ENCODE measurements at places on chromosomes 11 and 22.

GRCh38 chr22:17913801-17914347 is 110.5 kb downstream of the MICAL3 start:
- DNase-seq: no peak

DNA sequence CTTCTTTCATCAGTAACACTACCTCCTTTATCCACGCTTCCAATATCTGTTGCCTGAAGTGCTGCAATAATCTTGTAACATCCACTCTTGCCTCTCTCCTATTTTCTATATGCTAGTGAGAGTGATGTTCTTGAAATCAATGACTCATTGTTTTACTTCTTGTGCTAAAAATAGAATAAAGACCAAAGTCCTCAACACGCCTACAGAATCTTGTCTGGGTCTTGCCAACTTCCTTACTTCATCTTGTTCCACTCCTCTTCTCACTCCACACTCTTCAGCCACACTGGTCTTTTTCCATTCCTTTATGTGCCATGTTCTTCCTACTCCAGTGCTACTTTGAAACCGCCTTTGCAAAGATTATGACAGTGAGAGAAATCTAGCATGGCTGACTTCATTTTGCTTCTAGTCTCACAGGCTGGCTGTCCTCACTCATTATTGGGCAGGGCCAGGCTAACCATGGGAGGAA is 136.4 kb downstream of the CCDC81 start:
- no peak for DNase-seq

DNA sequence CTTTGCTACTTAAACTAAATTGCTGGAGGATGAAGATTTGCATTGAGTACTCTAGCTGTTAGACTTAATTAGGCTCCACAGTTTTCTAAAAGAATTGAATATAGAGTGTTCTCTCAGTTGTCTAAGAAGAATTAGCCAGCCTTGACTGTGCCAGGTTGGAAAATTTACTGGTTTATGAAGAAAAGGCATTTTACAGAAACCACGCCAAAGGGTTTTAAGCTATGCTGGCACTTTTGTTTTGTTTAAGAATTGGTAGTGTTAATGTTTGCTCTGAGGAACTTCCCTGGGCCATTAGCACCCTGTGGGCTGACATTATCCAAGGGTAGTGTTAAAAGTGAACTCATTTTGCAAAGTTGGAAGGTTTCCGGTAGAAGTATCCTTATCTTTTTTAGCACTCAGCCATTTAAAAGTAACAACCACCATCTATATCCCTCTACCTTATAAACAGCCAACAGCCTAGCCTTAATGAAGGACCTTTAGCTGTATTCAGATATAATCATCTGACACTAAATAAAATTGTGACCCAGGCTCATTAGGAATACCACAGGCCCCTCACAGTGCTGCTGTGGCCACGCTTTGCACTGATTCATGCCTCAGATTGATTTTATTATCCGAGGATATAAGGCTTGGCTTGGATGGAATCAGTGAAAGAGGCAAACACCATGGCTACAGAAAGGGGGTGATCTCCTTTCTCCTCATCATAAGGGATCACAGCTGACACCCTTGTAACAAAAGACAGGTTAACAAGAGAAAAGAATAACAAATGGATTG is 158.9 kb downstream of the NCAM1 start:
- no peak for DNase-seq

GRCh38 chr11:8369592-8370205 is 106.0 kb upstream of the LMO1 start:
- no peak for DNase-seq

DNA sequence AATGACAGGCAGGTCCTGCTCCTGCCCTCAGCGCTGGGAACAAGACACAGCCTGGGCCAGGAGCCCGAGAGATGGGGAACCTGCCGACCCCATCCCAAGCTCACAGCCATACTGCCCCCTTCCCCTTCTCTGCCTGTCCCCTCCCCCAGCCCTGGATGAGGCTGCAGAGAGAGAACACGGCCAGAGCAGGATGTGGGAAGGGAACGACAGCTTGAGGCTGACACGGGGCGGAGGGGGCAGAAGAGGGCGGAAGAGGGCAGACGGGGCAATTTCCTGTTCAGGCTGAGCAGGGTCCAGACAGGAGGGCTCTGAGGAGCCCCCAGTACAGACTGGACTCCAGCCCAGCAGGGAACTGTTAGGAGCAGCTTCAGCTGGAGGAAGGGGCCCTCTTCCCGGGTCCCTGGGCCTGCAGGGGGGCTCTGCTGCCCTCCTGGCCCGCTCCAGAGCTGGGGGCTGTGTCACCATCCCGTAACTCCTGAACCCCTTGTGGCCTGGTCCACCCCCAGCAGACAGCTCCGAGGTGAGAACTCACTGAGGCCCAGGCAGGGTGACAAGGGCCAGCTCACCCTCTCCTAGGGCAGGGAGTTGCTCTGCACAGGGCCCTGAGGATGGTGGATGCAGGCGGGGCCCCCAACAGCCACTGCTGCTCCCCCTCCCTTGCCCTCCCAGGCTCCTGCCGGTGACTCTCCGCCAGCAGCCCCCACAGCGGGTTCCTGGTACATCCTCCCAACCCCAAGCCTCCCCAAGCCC is 5.7 kb downstream of the CTSD start:
- DNase-seq: no peak

DNA sequence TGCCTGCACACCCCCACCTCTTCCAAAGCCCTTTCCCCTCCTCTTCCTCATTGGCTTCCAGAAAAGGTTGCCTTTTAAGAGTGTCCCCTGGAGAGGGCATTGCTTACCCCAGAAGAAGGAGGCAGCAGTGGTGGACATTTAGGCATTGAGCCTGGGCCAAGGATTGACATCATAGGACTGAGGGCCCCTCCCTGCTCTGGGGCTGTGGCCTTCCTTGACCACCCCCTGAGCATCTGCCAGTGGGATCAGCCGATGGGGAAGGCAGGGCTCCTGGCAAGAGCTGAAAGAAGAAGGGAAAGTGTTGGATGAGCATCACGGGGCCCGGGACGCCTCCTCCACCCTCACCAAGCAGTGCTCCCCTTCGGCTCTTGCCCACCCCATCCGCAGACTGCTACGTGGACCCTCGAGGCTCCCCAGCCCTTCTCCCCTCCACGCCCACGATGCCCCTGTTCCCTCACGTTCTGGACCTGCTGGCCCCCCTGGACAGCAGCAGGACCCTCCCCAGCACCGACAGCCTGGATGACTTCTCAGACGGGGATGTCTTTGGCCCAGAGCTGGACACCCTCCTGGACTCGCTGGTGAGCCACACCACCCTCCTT is 37.4 kb downstream of the ZC3H7B start:
- DNase-seq: no peak

DNA sequence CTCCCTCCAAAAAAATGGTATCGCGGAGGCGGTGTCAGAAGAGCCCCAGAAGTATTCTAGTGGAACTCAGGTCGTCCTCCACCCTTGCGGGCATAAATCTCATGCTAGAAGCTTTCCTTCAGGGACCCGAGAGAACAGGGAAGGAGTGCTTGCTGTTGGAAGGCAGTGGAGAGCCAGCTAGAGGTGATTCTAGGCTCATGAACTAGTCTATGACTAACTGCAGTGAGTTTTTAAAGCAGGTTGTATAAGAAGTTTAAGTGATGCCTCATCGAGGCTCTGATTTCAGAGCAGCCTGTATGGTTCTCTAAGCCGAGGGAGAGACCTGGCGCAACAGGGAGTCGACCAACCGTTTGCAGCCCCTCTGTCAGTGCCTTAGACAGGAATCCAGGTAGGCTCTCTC is 85.7 kb downstream of the TBC1D22A start:
- DNase-seq: no peak

GRCh38 chr22:19831016-19831415 is 23.7 kb downstream of the GNB1L start:
- no peak for DNase-seq

DNA sequence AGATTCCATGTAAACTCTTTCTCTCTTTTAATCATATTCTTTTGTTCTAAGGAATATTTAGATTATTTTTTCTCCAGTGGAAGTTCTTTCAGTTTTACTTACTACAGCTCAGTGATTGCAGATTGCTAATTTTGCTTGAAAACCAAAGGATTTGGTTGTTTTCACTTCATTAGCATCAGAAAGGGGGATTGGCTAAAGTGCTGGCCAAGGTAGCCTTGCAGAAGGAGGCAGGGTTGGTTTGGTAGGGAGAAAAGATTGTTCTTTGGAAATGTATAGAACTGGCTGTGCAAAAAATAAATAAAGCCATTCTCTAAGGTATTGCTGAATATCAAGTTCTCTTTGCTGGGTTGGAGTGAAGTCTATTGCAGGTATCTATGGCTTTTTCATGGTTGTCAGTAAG is 92.6 kb downstream of the FAT3 start:
- DNase-seq: no peak

- DNase-seq: no peak
These were observed 245.3 kb downstream of the CTTN start for GRCh38 chr11:70643642-70644041.

- DNase-seq: no peak
These were observed 131.9 kb upstream of the MTMR2 start for GRCh38 chr11:96055706-96056387.

DNA sequence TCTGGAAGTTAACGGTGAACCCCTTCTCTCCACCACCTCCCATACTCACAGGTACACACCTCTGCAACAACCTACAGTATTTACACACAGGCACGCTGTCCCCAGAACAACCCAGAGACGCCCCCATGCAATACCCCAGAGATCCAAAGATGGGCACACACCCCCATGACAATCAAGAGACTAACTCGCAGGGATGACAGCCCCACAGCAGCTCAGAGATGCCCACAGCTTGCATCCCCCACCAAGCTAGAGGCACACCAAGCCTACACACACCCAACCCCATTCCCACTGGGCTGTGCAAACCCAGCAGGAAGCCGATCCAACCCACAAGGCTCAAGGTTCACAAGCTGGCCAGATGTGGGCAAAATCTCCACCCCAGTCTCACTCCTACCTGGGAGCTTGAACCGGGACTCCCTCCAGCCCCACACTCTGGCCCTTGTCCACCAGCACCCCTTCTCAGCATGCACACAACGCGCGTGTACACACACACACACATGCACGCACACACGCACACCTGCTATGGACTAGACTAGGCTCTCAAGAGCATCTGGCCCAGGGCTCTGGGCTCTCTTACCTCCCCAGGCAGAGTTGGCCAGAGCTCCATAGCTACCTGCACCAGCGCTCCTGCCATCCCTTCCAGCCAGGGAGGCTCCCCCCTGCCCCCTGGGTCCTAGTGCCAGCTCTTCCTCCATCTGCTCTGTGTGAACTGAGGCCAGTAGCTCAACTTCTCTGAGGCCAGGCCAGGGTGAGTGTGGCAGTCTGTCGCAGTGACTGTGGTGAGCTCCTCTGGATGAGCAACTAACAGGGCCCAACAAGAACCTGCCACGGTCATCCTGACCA is 11.5 kb downstream of the STARD10 start:
- DNase-seq: no peak

DNA sequence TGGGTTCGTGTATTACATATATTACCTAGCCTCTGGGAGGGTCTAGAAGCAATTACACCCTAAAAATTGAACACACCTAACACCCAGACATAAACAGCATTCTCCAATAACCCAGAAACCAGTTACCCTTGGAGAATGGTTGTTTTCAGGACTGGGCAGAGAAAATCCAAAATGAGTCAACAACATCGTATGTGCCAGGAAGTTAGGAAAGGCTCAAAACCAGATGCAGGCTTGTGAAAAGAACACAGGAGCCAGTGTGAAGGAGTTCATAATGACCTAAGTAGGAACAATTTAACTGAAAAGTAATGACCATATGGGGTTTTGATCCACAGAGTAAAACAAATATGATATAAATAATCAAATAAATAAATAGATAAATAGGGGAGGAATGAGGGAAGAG is 5.1 kb upstream of the CLPB start:
- peak; percentile 35 for DNase-seq

DNA sequence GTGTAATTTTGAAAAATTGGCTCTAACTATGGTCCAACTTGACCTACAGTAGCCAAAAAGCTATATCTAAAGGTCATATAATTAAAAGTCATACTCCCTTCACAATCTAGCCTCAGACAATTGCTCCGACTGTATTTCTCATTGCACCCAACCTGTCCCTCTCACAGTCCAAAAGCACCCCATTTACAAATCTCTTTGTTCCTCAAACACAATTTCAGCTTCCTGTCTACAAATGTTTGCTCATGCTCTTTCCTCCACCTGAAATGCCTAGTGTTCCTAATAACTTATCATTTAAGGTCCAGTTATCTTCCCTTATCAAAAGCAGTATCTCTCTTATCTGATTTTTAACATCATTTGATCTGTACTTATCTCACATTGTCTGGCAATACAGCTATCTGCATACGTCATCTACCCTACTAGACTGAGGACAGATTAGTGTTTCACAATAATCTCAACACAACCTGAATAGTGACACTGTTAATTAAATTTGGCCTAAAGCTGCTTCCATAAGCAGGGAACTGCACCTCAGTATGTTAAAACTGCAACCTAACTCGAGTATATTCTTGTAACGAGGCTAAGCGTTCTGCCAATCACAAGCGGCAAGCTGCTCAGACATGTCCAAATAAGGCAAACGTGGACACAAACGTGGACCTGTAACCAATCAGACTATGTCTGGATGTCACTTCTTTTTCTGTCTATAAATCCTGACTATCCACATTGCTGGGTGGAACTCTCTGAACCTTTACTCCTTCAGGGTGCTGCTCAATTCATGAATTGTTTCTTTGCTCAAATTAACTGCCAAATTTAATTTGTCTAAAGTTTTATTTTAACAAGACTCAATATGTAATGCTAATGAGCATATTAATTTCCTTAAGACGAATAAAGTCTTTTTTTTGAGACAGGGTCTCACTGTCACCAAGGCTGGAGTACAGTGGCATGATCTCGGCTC is 15.9 kb downstream of the PICALM start:
- no peak for DNase-seq

DNA sequence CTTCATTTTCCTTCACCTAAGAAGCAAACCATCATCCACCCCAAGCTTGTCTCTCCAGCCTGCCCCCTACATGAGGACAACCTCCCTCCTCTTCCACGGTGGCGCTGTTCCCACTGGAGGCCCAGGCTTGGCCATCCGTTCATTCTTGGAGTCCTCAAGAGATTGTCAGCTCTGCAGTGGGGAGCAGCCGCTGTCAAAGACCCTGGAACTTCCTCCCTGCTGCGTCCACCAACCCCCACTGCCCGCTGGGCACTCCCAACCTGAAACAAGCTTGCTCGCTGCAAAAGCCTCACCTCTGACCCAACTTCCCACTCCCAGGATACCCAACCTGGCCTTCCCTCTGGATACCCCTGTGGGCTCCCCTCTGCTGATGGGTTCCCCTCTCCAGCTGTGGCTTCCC is 10.4 kb upstream of the CD81 start:
- DNase-seq: no peak

DNA sequence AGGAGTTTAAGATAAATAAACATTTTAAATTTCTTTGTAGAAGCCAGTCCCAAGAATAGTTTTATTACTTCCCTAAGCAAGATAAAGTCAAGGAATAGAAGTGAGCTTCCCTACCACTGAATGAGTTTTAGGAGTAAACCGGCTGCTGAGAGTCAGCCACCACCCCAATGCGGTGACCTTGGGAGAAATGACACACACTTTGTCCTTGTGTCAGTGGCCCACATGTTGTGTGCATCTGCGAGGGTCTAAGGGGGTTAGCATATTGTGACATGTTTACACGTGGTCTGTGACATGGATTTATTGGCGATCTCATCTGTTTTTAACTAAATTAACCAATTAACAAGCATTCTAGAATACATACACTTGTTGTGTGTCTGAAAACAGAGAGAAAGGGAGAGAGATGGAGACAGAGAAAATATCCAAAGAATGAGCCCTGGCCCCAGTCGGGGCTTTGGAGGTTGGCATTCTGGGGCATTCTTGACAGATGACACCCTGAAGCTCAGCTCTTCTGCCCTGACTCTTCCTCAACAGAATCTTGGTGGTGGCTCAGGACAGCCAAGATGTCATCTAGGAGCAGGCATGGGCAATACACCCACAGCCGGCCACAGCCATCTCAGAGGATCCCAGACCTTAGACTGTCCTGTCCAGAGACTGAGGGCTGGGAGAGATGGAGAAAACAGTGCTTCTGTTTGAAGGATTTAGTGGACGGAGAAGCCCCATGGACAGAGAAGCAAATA is 29.7 kb upstream of the TMPRSS4 start:
- no peak for DNase-seq

Measured in epithelial cell of proximal tubule (primary cell).